ENCODE measurements at places on chromosomes 2 and 18.

GRCh38 chr2:84991404-84992160, 20.6 kb downstream of the KCMF1 start:
- DNase-seq: peak; percentile 63

GRCh38 chr2:95719473-95720060, 127.8 kb downstream of the TRIM43 start:
- no peak for DNase-seq

GRCh38 chr2:173240083-173240482, 114.6 kb upstream of the CDCA7 start:
- DNase-seq: no peak

DNA sequence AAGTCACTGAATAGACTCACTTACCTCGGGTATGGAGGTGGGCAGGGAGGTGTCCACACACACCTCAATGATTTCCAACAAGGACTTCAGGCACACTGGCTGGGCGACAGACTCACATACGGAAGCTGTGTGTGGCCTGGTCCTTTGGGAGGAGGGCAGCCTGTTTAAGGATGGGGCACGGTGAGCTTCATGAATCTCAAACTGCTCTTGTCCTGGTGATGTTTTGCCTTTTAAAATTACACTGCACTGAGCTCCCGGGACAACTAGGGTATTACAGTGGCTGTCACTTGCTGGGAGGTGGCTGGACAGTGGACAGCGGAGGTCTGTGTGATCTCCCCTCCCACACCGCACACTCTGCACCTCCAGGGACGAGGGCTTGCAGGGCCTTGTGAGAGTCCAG, 211.6 kb downstream of the SNTG2 start:
- no peak for DNase-seq
